Kasumi-1 (cell line): ENCODE measurements at places on chromosomes 16 and 17.
A peak's percentile ranks its signal among the peaks of the same experiment; 100 is the strongest.

GRCh38 chr17:30942308-30943079, 20.7 kb downstream of the ADAP2 start:
- no peak for DNase-seq

- DNase-seq, result peak; percentile 13
These were observed 40.9 kb downstream of the CBFA2T3 start for GRCh38 chr16:88936008-88936555.

DNA sequence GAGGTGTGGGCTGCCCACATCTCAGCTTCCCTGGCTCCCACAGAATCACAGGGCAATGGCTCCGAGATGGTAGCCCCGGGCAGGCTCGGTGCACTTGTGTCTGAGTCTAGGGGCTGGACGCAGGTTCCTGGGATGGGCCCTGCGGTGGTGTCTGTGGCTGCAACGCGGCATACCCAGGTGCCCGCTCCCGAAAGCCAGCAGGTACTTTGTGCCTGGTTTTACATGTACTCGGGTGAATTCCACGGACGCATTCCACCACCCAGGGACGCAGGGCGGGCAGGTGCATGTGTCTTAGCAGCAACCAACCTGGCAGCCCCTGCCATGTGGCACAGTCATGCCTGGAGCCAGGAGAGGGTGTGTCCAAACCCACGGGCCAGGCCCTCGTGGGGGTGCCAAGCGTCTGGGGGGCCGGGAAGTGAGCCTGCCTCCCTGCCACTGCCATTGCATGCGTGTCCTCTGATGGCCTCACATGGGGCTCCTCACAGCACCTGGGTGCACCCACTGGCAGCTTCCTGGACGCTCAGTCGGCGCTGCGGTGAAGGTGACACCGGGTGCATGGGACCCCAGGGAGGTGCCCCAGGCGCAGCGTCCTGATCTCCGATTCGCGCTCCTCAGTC, 4.4 kb upstream of the TMEM204 start:
- DNase-seq, result no peak

GRCh38 chr17:52828621-52829020, 670.1 kb upstream of the CA10 start:
- no peak for DNase-seq

DNA sequence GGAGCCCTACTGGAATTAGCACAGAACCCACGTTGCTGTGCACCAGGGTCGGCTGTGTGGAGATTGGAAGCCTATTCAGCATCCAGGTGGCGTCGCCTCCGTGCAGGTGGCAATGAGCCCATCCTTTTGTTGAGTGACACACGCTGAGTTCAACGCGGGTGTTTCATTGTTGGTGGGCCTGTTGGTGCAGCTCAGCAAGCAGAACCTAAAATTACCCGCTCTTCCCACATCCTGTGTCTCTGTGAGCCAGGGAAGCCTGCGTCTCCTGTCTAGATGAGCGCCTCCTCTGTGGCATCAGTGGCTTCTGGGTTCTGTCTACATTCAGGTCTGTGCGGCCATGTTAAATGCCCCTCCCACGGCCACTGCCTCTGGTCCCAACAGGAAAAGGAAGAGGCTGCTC, 14.5 kb downstream of the CD2BP2 start:
- no peak for DNase-seq

GRCh38 chr17:19410875-19411620, at the start of gene RNF112:
Gene RNF112 (plus strand): TSS chr17:19411232. CDS start chr17:19411409, 177 bp downstream.
- DNase-seq, result no peak

GRCh38 chr16:84505249-84506187, 1.1 kb upstream of the MEAK7 start:
- DNase-seq, result no peak

DNA sequence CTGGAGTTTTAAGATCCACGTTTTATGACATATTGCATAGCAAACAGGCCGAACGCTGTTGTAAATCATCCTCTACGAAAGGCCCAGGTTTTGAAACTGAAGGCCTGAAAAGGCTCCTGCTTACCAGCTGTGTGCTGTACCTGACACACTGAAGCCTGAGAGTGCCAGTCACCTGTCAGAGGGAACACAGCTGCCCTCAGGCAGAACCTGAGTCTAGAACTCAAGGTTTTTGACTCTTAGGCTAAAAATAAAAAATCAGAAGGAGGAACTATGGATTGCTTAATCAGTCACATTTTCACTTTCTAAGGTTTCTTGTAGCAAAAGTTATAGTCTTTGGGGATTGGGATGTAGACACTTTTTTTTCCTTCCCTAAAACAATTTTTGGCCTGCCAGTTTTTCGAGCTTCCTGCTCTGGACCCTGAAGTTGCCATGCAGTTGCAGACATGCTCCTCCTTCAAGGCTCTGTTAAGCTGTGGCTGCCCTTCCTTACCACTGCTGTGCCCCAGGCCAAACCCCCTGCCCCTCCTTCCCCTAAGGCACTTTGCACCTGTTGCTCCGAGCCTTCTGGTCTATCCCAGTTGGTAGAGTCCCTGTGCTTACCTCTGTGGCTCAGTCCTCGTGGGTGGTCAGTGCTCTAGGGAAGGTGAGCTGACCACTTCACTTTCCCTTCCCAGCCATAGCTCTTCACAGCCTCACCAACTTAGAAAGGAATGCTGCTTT, 56.6 kb downstream of the TENT4B start:
- peak; percentile 50 for DNase-seq

DNA sequence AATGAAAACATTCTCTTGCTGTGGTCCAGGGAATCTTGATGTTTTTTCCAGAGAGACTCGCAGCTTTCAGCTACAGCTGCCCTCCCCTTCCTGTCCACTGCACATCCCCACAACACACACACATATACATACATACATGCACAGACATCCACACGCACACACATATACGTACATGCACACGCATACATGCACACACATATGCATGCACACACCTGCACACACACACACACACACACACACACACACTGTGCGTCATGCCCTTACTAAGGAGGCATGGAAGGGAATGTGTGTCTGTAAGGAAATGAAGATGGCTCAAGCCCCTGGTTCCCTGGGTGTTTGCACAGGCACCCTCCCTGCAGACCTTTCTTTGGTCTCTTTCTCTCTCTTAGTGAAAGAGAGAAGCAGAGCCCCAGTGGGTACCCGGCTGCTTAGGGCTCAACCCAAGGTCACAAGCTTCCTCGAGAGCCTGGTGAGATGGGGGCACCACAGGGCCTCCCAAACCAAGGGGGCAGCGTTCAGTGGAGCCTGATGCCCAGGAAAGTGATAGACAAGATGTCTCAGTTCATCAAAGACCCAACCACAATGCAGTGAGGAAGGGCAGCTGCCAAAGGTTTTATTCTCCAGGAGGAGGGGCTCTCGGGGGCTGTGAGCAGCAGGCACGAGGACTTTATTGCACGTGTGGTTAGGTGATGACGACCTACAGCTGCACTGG, 33.3 kb downstream of the TNFRSF13B start:
- DNase-seq, result no peak

GRCh38 chr17:80254396-80255251, 6.0 kb upstream of the RNF213 start:
- DNase-seq, result no peak

- no peak for DNase-seq
These were observed 116.9 kb downstream of the PHKB start for GRCh38 chr16:47578033-47578432.

DNA sequence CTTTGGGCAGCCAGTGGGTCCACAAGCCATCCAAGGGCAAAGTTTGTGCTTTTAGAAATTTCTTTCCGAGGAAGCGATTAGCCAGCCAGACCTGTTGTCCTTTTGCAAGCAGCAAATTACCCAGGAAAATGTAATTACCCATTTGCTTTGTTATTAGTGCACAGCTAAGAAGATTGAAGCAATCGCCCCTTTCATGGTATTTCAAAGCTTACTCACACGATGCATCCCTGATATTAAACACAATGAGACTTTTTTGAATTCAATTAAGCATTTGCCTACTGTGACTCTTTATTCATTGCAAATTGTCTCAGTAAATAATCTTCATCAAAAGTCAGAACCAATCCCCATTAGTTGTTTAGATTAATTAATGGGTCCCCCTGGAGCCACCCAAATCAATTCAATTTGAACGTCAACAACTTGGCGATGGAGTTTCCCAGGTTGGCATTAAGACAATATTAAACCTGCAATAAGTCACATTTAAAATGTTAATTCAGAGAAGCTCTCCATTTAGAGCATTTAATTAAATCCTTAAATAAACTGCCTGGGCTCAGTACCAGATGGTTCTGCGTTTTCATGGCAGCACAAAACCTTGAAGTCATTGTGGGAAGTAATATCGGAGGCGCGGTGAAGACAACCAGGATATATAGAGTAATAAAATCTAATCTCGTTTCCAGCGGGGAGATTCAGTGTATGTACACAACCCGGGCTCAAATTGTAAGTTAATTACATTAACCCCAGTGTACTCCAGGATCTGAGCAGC, 366.2 kb upstream of the TNRC6C start:
- DNase-seq, result no peak

- no peak for DNase-seq
These were observed 94.0 kb downstream of the SOCS1 start for GRCh38 chr16:11161974-11162373.

DNA sequence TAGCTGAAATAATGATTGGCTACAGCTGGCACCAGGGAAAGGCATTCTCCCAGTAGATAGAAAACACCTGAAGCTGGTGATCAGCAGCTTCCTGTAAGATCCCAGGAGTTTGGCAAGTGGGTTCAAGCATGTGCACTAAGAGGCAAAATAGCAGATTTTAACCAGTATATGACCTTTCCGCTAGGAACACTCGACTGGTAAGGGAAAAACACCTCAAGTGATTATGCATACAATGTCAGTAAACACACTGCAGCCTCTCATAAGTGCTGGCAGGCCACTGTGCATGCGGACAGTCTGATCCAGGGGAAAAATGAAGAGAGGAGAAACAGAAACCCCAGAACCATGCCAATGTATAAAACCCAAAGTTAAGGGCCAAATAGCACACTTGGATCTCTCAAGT, 49.0 kb upstream of the HLF start:
- no peak for DNase-seq

GRCh38 chr16:10849736-10850477, 27.1 kb upstream of the CIITA start:
- no peak for DNase-seq

GRCh38 chr16:49599281-49599680, 225.7 kb downstream of the C16orf78 start:
- DNase-seq, result no peak

- no peak for DNase-seq
These were observed 149.3 kb downstream of the ENGASE start for GRCh38 chr17:79223953-79224352.

GRCh38 chr17:7651665-7652387, 1.1 kb downstream of the ATP1B2 start:
- no peak for DNase-seq

- no peak for DNase-seq
These were observed 7.6 kb downstream of the TOP2A start for GRCh38 chr17:40410082-40410481.

DNA sequence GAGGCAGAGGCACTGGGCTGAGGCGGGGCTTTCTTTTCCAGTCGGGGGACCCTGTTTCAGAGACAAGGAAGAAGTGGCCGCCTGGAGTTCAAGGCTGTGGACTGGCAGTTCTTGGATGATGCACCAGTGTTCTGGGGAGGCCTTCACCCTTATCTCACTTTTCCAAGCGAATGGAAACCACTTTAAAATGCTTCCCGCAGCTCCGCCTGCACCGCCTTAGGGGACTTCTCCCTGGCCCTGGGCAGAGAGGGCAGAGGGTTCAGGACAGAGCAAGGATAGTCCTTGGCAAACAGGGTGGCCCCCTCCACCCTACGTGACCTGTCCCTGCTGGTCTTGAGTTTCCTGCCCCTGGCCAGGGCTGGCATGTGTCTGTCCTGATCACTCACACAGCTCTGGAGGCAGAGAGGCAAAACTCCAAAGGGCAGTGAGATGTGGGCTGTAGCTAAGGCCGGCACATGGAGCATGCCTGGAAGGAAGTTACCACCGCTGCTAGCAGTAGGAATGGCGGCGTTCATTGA, 20.6 kb downstream of the RTN4RL1 start:
- no peak for DNase-seq

DNA sequence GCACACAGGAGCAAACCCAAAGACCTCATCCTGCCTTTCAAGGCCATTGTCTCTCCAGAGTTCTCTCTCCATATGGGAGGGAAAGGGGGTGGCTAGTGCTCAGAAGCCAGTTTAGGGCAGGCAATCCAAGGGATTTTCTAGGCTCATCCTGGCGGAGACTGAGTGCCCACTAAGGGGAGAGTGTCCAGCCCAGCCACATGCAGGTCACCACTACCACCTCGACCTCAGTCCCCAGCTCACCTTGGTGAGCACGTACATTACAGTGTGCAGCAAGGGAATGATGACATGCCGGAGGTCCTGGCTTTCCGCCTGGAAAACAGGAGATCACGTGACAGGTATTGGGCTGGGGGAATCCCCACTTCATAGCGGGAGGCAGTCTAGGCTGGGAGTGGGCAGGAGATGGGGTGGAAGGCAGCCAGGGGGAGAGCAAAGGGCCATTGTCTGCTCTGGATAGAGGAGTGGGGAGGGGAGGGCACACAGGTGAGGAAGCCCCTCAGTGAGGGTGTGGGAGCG, 29.9 kb downstream of the PIK3R6 start:
- DNase-seq, result no peak

- no peak for DNase-seq
These were observed 277.4 kb upstream of the XYLT1 start for GRCh38 chr16:17748044-17748719.

GRCh38 chr17:42459801-42460281, 1.2 kb downstream of the ATP6V0A1 start:
- peak; percentile 11 for DNase-seq

DNA sequence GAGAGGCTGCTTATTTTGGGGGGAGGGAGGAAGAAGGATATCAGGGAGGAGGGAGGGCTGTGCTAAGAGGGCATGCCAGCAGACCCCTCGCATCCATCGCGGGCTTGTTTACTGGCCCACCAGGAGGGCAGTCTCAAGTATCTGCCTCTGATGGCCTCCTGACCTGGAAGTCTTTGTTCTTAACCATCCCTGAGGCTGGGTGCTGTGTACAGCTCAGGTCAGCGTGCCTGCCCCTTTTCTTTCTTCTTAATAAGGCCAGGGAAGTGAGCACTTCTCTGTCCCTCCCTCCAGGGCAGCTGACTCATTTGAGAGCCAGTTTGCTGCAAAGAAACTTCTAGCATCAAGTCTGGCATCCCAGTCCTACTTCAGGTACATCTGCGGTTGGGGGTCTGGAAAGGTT, 157.0 kb downstream of the CCDC182 start:
- no peak for DNase-seq

GRCh38 chr17:45346216-45347015, 29.6 kb upstream of the MAP3K14 start:
- no peak for DNase-seq
